ENCODE measurements at places on chromosomes 7 and 10.

GRCh38 chr7:98616381-98617050 is 569 bp upstream of the NPTX2 start:
- no peak for DNase-seq

DNA sequence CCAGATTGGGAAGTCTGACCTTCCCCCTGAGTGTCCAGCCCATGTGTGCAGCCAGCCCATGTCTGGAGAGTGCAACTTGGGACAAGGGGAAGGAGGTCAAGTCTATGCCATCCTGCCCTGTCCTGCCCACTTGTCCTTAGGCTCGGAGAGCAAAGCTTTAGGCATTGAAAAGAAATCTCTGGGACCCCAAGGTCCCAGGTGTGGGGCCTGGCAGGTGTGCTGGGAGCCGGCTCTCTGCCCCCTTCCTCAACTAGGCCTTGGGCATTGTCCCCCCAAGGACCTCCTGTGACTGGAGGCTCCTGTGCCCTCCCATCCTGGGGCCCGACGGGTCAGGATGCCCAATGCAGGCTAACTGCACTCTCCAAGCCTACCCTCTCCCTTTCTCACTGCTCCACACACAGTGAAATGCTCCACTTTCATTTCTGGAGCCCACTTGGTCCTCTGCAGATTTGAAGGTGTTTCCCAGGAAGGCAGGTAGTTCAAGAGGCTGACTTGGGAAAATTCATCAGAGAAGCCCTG is 124.7 kb downstream of the PTPN20 start:
- no peak for DNase-seq

DNA sequence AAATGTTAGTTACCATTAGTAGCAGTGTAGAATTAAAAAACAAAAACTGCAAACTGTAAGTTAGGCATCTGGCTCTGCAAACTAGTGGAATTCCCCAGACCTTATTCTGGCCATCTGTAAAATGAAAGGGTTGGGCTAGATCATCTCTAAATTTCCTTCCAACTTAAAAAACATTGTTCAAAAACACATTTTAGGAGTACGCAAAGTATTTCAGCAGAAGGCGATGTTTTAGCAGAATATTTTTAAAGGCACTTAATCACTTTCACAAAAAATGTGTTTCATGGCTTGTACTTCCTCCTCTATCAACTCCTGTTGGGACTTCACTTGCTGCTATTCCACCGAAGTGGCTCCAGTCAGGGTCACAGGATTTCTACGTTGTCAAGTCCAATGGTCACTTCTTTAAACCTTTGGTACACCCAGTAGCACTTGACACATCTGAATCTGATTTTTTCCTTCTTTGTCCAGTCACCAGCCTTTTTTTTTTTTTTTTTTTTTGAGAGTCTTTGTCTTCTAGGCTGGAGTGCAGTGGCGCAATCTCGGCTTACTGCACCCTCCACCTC is 169.0 kb downstream of the AHR start:
- DNase-seq = no peak

DNA sequence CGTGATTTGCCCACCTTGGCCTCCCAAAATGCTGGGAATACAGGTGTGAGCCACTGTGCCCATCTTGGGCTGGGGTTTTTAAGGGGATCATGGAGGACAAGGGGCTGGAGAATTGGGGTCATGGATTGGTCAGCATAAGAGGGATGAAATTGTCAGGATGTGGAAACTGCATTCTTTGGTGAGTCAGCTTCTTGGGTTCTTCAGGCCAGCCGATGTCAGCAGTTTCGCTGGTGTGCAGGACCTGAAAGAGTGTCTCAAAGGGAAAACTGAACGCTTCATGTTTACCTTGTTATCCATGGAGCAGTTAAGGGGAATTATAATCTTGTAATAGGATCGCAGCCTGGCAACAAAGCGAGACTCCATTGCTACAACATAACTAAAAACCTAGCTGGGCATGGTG is 13.0 kb downstream of the GALNT17 start:
- DNase-seq = no peak

DNA sequence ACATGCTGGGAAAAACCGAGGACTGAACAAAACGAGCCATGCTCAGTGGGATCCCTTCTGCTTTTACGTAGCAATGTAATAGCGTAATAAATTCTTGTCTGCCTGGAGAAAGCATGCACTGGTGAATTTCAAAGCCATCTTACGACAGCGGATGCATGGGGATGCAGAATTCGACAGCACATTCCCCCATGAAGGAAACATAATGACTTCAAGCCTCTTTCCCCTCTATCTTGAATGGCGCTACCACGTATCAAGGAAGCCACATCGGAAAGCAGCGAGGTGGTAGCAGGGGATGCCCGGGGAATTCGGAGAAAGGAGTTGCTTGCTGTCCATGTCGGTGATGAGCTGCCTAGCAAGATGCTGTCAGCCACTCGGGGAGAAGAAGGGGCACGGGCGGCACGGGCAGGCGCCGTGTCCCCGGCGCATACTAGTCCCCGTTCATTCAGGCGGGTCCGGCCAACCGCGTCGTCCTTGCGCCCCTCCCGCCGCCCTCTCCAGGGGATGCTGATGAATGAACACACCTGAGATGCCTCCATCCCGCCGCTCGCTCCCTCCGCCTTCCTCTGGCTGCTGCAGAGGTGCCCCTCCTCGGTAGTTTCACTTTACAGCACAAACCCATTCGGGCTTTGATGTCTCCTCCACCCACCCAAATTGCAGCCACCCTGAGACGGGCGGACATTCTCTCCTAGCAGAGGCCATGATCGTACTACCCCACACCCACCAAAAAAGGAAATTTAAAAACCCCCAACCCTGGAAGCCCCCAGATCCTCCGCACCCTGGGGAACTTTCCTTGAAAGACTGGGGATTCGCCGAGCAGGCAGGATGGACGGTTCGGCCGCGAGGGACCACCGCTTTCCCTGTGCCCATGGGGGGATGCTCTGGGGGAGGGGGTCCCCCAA is 644 bp downstream of the SORBS1 start:
- DNase-seq = peak; percentile 15

DNA sequence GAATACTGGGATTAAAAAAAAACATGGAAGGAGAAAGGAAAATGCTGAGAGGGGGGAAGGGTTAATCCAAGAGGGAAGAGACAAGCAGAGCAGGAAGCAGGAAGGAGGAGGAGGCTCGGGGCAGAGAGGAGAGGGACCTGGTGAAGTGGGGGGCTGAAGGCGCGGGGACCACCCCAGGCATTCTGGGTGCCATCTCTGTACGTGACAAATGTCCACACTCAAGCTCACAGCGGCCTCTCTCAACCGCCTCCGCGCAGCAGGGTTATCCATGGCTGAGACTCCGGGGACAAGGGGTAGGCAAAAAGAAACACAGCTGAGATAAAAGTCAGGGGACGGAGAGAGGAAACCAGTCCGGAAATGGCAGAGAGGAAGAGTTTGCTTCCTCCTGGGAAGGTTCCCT is 33.9 kb downstream of the EN2 start:
- DNase-seq = no peak

- no peak for DNase-seq
Measured at GRCh38 chr10:129568583-129569344, 101.7 kb downstream of the MGMT start.

- no peak for DNase-seq
Measured at GRCh38 chr10:42990721-42991441, 86.0 kb upstream of the RET start.

DNA sequence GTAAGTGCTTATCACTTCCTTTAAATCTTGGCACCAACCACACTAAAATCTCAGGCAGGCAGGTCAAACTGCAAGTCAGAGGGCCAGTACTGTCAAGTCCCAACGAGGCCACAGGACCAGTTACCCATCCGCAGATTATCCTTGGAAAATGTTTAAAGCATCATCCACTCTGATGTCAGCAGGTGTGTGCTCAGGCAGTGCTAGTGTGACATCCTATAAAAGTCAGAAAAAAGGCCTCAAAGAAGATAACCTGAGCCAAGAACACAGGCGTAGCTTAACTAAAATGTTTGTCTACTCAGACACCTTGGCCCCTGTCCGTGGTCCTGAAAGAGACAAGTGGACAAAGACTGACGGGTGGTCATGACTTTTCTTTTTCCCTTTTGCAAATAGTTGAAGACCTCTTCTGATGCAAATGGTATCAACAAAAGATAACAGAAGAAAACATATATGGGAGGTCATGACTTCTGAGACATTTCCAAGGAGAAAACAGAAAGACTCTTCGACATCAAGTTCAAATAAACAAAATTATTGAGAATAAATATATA is 309.3 kb downstream of the KCNMA1 start:
- DNase-seq = peak; percentile 49

DNA sequence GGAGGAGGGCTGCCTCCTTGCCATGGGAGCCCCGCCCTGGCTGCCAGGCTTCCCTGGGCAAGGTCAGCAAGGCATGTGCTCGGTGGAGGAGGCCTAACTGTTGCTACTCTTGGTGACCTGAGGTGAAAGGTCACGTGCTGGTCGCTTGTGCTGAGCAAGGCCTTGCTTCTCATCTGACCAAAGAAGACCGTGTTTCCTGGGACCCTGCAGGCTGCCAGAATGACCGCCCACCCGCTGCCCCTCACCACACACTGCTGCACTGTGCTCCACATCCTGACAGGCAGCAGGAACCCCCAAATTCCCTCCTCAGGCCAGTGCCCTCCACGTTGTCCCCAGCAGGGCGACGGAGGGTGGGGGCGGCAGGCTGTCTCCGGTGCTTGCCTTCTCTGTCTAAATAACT is 442.4 kb downstream of the DNAJB6 start:
- no peak for DNase-seq

GRCh38 chr10:16919121-16919982 is 102.1 kb upstream of the RSU1 start:
- DNase-seq = no peak

GRCh38 chr10:101780187-101780817 is 2.9 kb downstream of the NPM3 start:
- DNase-seq = no peak

Measured in fibroblast of skin of right quadriceps (primary cell).